ENCODE measurements at places on chromosomes 6 and 20. TPM values are rescaled to one million over a fixed set of nuclear protein-coding genes. Genes with fewer than 3 reads are reported as not detected.

Gene PNLDC1
- total RNA-seq: 0.15 TPM

Gene LY6G5B
- total RNA-seq: 0.98 TPM

Gene DNAJC5
- 26.0 TPM for total RNA-seq

Gene OR12D3
- total RNA-seq: not detected

Gene DAAM2
- total RNA-seq: 1.6 TPM

Gene SERAC1
- total RNA-seq: 3.9 TPM

Gene MACROD2
- total RNA-seq: 3.6 TPM

Gene CST5
- not detected for total RNA-seq

Gene MYB
- 0.51 TPM for total RNA-seq

Gene LHFPL5
- total RNA-seq: not detected

Gene PEX3
- total RNA-seq: 19.7 TPM

Gene ZBTB46
- total RNA-seq: 2.8 TPM
